ENCODE measurements at places on chromosomes 16 and 17. TPM values are rescaled to one million over a fixed set of nuclear protein-coding genes. Genes with fewer than 3 reads are reported as not detected.
A peak's percentile ranks its signal among the peaks of the same experiment; 100 is the strongest.

GRCh38 chr17:3636154-3636907, at the start of the genes CTNS and SHPK:
TSS of gene CTNS (plus strand) at chr17:3636760. CDS start at chr17:3640207, 3,447 bp downstream.
TSS of gene SHPK (minus strand) at chr17:3636250. CDS start at chr17:3636219, 31 bp downstream.
- peak within 1 kb of the TSS; percentile 99 for H3K4me3 ChIP-seq
- DNase-seq = peak; percentile 91
- peaks cover 33% of the 10 kb centered on the region for H3K4me1 ChIP-seq
- H3K27me3 ChIP-seq = no peaks in the 10 kb centered on the region
- peak within 1 kb of the TSS; percentile 99 for H3K27ac ChIP-seq

DNA sequence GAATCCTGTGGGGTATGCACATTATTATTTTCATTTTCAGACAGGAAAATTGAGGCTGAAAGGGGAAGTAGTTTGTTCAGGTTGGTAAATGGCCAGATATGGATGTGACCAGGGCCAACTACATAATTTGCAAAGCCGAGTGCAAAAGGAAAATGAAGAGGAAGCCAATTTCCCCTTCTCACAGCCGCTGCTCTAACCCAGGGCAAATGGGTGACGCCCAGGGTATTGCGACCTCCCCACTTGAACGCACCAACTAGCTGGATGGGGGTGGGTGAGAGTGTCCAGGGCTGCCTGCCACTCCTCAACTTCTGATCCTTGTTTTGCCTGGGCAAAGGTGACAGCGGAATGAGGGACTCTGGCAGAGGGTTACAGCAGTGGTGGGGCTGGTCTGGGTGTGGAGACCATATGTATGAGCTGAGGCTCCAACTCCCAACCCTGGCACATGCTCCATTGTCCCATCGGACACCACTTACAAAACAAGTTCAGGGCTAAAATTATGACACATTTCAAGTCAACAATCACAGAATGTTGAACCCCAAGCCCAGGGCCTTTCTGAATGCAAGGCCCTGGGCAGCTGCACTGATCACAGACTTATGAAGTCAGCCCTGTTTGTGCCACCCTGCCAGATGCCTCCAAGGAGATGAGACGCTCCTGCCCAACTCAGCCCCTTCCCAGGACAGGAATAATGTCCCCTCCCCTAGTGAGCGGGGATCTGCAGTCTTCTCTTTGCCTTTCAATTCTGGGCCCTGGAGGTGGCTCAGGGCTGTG, 1.7 kb downstream of the ANKRD40CL start:
- peaks cover 39% of the 10 kb centered on the region for H3K4me1 ChIP-seq
- H3K4me3 ChIP-seq = peak overlapping the region; percentile 17
- no peaks in the 10 kb centered on the region for H3K27me3 ChIP-seq
- H3K36me3 ChIP-seq = no peaks in the 10 kb centered on the region

GRCh38 chr17:7010523-7010922, 1.9 kb upstream of the RNASEK start:
- H3K27me3 ChIP-seq = no peaks in the 10 kb centered on the region
- no peak for DNase-seq
- peak overlapping the region; percentile 80 for H3K4me3 ChIP-seq
- H3K36me3 ChIP-seq = peaks cover 3% of the 10 kb centered on the region
- peaks cover 46% of the 10 kb centered on the region for H3K4me1 ChIP-seq

GRCh38 chr16:7688811-7689210, 356.2 kb downstream of the RBFOX1 start:
- no peaks in the 10 kb centered on the region for H3K4me1 ChIP-seq
- DNase-seq = no peak
- H3K27me3 ChIP-seq = peaks cover 21% of the 10 kb centered on the region
- H3K27ac ChIP-seq = no peak overlapping the region
- H3K36me3 ChIP-seq = no peaks in the 10 kb centered on the region
- no peak overlapping the region for H3K4me3 ChIP-seq

DNA sequence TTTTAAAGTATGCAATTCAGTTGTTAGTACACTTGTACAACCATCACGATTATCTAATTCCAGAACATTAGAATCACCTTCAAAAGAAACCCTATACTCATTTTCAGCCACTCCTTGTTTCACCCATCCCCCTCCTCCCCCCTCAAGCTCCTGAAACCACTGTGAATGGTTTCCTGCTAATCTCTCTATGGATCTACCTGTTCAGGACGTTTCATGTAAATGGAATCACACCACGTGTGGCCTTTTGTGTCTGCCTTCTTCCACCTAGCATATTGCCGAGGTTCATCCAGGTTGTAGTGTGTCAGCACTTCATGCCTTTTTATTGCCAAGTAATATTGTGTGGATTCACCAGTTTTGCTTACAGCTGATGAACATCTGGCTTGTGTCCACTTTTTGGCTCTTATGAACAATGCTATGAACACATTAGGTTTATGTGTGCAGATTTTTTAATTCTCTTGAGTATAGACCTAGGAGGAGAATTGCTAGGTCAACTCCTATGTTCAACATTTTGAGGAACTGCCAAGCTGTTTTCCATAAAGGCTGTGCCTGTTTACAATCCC, 17.8 kb downstream of the EIF4A3 start:
- H3K4me1 ChIP-seq = peaks cover 5% of the 10 kb centered on the region
- H3K4me3 ChIP-seq = no peak overlapping the region
- H3K36me3 ChIP-seq = peaks cover 6% of the 10 kb centered on the region
- no peak overlapping the region for H3K27ac ChIP-seq
- H3K27me3 ChIP-seq = peaks cover 10% of the 10 kb centered on the region
- DNase-seq = no peak

GRCh38 chr17:8121681-8122421, 2.1 kb downstream of the HES7 start:
- H3K27ac ChIP-seq = no peak overlapping the region
- H3K27me3 ChIP-seq = peaks cover 93% of the 10 kb centered on the region
- peak; percentile 65 for DNase-seq
- peak overlapping the region; percentile 88 for H3K4me3 ChIP-seq
- peaks cover 15% of the 10 kb centered on the region for H3K36me3 ChIP-seq

- H3K27me3 ChIP-seq = no peaks in the 10 kb centered on the region
- peaks cover 24% of the 10 kb centered on the region for H3K4me1 ChIP-seq
- H3K4me3 ChIP-seq = no peak overlapping the region
- H3K36me3 ChIP-seq = no peaks in the 10 kb centered on the region
These were observed 4.3 kb downstream of the ADCY7 start for GRCh38 chr16:50270510-50271147.

DNA sequence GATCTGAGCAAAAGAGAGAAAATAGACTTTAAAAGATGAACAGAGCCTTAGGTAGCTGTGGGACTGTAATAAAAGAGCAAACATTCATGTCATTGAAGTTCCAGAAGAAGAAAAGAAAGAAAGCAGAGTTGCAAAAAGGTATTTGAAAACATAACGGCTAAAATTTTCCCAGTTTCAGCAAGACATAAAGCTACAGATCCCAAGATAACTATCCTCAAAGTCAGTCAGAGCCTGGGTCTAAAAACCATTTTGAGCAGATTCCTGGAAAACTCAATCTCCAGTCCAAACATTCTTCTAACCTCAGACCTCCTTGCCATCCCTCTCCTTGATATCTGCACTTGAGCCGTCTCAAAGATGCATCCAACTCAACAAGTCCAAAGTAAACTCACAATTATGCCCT, 20.9 kb upstream of the CD300E start:
- no peak overlapping the region for H3K4me3 ChIP-seq
- H3K27ac ChIP-seq = no peak overlapping the region
- no peaks in the 10 kb centered on the region for H3K36me3 ChIP-seq
- H3K27me3 ChIP-seq = peaks cover 82% of the 10 kb centered on the region
- H3K4me1 ChIP-seq = no peaks in the 10 kb centered on the region
- DNase-seq = no peak

DNA sequence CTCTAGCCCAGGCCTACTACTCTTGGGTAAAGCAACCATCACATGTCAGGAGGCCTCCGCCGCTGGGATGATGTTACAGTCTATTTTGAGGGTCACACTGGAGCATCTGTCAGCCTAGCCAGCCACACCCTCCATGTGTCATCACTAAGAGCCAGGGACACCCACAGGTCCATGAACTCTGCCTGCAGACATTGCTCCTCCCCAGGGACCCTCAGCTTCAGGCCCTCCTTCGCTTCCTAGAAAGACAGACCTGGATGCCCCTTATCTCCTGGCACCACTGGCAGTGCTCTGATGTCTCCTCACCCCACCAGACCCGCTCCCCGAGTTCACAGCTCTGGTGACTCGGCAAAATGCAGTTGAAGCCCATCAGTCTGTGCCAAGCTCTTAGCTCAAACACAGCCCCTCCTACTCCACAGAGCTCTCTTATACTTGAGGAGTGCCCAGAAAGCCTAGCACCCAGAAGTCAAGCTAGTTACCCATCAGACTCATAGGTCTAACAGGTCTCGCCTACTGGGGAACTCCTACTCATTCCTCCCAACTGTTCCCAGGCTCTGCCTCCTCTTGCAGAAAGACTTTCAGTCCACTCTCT, 5.9 kb downstream of the RANBP10 start:
- no peaks in the 10 kb centered on the region for H3K27me3 ChIP-seq
- peaks cover 8% of the 10 kb centered on the region for H3K36me3 ChIP-seq
- H3K4me1 ChIP-seq = peaks cover 11% of the 10 kb centered on the region

DNA sequence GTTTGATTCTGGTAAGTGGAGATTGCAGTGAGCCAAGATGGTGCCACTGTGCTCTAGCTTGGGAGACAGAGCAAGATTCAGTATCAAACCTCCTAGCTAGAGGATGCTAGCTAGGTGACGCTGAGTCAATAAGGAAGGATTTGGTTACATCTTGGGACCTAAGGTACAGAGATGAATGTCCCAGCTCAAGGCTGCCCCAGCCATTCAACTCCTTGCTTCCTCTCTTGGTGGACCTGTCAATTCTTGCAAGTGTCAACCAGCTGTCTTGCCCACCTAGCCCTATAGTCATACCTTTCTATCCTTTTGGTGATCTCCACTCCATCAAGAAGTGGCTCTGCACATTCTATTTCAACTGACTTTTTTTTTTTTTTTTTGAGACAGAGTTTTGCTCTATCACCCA, 1.4 kb upstream of the MILR1 start:
- no peak overlapping the region for H3K27ac ChIP-seq
- no peaks in the 10 kb centered on the region for H3K27me3 ChIP-seq
- no peak for DNase-seq

- H3K4me3 ChIP-seq = no peak overlapping the region
- H3K27ac ChIP-seq = no peak overlapping the region
- H3K36me3 ChIP-seq = peaks cover 2% of the 10 kb centered on the region
- DNase-seq = no peak
- no peaks in the 10 kb centered on the region for H3K27me3 ChIP-seq
These were observed 69.9 kb downstream of the RPTOR start for GRCh38 chr17:80614332-80615047.

GRCh38 chr16:1030473-1030901, 42.1 kb upstream of the SSTR5 start:
- H3K36me3 ChIP-seq = no peaks in the 10 kb centered on the region
- no peak overlapping the region for H3K27ac ChIP-seq
- peaks cover 4% of the 10 kb centered on the region for H3K4me1 ChIP-seq
- no peak for DNase-seq
- H3K4me3 ChIP-seq = no peak overlapping the region

DNA sequence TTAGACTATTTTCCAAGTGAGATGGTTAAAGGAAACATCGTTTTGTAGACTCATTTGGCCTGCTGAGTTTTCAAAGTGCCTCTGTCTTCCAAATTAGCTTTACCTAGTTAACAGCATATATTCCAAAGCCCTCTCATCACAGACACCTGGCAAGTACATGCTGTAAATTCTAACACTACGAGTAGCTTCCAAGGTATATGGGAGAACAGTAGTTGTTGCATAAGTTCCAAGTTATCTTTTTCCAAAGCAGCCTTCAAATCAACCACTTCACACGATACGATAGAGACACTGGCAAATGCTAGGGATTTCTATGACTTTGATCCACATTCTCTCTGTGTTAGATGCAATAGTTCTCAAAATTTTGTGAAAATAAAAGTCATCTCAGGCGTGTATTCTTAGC, 299.3 kb downstream of the CNTNAP4 start:
- H3K27ac ChIP-seq = no peak overlapping the region
- no peak for DNase-seq
- H3K4me3 ChIP-seq = no peak overlapping the region
- H3K27me3 ChIP-seq = no peaks in the 10 kb centered on the region
- no peaks in the 10 kb centered on the region for H3K36me3 ChIP-seq

DNA sequence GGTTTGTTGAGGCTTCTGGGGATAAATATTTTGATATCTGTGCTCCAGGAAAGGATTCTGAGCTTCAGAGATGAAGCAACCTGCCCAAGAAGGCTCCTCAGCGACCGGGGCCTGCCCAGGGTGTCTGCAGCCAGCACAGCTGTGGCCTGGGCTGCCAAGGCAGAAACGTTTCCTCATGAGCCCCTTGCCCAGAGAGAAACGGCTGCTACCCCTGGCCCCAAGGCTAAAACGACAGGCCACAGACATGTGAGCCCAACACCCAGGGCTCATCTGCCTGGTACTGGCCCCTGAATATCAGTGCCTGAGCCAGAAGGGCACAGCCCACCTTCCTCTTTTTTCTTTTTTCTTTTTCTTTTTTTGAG, 45.4 kb upstream of the RASD1 start:
- no peak overlapping the region for H3K27ac ChIP-seq
- DNase-seq = no peak
- no peaks in the 10 kb centered on the region for H3K27me3 ChIP-seq
- peaks cover 6% of the 10 kb centered on the region for H3K4me1 ChIP-seq
- no peak overlapping the region for H3K4me3 ChIP-seq
- no peaks in the 10 kb centered on the region for H3K36me3 ChIP-seq

DNA sequence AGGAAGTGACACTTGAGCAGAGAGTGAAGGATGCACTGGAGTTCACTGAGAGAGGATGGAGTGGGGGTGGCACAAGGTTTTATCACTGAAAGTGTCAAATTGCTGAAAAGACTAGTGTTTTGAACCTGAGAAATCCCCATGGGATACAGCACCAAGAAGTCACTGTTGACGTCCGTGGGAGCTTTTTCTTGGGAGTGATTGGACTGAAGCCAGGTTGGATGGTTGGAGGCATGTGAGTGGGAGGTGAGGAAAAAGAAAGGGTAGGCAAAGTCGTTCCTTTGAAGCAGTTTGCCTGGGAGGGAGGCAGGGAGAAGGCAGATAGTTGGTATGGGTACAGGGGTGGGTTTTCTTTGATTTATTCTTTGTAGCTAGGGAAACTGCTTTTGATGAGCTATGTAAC, 39.9 kb upstream of the SDK2 start:
- H3K4me3 ChIP-seq = no peak overlapping the region
- no peak for DNase-seq
- peaks cover 2% of the 10 kb centered on the region for H3K27me3 ChIP-seq
- peaks cover 15% of the 10 kb centered on the region for H3K4me1 ChIP-seq

- H3K27ac ChIP-seq = no peak overlapping the region
- no peak for DNase-seq
- peak overlapping the region; percentile 61 for H3K4me3 ChIP-seq
- H3K27me3 ChIP-seq = no peaks in the 10 kb centered on the region
These were observed 288.7 kb downstream of the SEC14L1 start for GRCh38 chr17:77429369-77429968.

Gene MARVELD3
- not detected for total RNA-seq

Gene ZNF624
- 12.1 TPM for total RNA-seq

Gene CARD14
- 1.7 TPM for total RNA-seq

Gene TNRC6C
- total RNA-seq = 40.5 TPM

Gene KRT17
- total RNA-seq = not detected
